ENCODE measurements at places on chromosomes 16 and 17.
A peak's percentile ranks its signal among the peaks of the same experiment; 100 is the strongest.

DNA sequence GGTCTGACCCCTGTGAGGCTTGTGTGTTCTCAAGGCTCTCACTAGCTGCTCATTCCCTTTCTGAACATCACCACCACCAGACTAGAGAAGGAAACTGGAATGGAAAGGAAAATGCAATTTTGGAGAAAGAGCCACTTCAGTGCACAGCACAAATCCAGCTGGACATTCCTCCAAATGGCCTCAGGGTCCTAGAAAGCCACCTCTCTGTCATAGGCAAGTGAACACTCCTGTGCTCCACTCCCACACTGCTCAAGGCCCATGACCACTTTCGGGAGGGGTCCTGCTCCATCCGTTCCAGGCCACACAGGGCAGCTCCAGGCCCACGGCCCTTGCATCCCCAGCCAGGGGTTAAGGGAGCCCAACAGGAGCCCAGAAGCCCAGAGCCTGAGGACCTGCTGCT is 2.6 kb downstream of the LRRC75A start:
- DNase-seq: no peak

DNA sequence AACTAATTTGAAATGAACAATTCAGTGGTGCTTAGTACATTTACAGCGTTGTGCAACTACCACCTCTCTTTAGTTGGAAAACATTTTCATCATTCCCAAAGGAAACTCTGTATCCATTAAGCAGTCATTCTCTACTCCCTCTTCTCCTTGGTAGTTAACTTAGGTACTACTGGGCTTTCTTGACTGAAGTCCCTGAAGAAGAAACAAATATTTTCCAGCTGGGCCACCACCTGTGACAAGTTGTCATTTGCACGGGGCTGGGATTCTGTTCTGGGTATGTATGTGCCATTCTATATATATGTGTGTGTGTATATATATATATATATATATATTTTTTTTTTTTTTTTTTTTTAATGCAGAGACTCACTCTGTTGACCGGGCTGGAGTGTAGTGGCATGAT is 15.4 kb upstream of the RMI2 start:
- no peak for DNase-seq

GRCh38 chr17:69358688-69359596 is 32.0 kb upstream of the ABCA5 start:
- peak; percentile 19 for DNase-seq

DNA sequence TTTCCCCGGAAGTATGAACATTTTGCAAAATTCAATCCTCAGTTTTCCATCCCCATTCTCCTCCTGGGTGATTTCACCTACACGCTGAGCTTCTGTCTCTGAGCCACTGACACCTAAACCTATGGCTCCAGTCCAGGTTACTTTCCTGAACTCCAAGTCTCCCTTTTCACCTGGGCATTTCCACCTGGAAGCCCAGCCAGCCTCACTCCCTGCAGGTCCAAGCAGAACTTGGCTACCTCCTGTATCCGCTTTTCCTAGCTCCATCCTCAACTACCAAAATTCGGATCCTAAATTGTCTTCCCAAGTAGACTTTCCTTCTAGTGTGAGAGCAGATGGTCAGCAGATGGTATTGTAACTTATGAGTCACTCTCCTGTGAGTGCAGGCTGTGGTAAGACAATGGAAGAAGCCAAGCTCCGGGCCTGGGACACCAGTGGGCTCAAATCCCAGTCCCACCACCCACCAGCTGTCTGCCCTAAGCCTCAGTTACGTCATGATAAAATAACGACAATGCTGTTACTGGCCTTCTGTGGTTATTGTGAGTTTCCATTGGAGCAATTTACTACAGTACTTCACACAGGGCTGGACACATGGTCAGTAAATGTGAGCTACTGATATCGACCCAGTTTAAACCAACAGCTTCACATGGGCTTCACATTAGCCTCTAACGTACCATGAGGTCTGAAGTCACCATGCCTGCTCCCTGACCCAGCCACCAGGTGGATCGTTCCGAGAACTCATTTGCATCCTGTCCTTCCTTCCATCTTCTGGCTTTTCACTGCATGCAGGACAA is 33.3 kb downstream of the PECAM1 start:
- no peak for DNase-seq

- DNase-seq: no peak
Observed at GRCh38 chr17:44932096-44932786, 15.3 kb downstream of the KIF18B start.

DNA sequence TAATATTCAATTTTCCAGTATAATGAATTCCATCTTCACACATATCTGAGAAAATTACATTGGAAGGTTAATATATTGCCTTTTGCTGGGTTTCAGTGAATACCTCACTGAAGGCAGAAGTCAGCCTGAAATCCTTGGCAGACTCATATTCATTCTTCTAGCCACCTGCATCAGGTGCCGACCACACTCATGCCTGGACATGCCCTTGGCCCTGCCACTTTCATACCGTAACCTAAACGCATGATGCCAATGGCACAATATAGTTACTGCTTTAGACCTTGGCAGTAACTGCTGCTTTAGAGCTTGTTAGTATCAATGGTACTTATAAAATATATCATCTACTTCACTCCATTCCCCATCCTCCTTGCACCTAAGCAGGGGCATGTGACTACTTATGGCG is 817.6 kb upstream of the CDH8 start:
- DNase-seq: no peak

- no peak for DNase-seq
Observed at GRCh38 chr16:73016488-73016830, 31.5 kb downstream of the ZFHX3 start.

GRCh38 chr17:8503807-8504206 is 68.1 kb downstream of the NDEL1 start:
- peak; percentile 16 for DNase-seq

- DNase-seq: no peak
Observed at GRCh38 chr17:81277946-81278693, 17.0 kb downstream of the SLC38A10 start.

- DNase-seq: no peak
Observed at GRCh38 chr17:63398680-63399079, 47.4 kb downstream of the CYB561 start.

DNA sequence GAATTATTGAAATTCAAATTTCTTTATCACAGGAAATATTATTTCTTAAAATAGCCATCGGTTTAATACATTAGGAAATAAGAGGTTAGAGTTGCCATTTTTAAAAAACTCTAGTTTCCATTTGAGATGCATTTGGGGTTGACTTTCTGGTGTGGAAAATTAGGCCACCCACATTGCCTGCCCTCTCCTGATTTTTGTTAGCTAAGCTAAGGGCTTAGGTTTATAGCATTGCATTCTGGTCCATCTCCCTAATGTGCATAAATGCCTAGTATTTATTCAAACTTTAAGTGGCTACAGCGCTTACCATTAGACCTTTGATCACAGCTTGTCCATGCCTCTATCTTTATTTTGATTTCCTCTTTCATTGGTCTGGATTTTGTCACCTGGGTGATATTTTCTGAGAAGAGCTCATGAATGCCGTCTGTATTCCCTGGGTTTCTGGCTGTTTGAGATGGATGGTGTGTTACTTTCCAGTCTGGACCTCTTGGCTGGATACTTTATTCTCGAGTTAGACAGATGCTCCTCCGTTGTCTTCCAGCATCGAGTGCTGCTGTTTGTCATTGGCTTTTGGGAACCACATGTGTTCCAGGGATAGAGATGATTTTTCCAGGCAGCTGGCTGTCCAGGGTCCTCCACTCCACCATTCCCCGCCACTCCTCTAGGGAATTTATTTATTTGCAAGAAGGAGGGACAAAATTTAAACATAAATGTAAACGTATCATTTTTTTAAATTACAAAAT is 120.3 kb downstream of the KATNIP start:
- no peak for DNase-seq

- DNase-seq: no peak
Observed at GRCh38 chr17:81844327-81844851, 9.5 kb upstream of the PPP1R27 start.

GRCh38 chr17:72613396-72613795 is 479.1 kb downstream of the SLC39A11 start:
- DNase-seq: no peak

GRCh38 chr16:72542102-72542501 is 370.1 kb upstream of the PMFBP1 start:
- DNase-seq: no peak

- no peak for DNase-seq
Observed at GRCh38 chr16:28112908-28113307, 49.4 kb upstream of the GSG1L start.

DNA sequence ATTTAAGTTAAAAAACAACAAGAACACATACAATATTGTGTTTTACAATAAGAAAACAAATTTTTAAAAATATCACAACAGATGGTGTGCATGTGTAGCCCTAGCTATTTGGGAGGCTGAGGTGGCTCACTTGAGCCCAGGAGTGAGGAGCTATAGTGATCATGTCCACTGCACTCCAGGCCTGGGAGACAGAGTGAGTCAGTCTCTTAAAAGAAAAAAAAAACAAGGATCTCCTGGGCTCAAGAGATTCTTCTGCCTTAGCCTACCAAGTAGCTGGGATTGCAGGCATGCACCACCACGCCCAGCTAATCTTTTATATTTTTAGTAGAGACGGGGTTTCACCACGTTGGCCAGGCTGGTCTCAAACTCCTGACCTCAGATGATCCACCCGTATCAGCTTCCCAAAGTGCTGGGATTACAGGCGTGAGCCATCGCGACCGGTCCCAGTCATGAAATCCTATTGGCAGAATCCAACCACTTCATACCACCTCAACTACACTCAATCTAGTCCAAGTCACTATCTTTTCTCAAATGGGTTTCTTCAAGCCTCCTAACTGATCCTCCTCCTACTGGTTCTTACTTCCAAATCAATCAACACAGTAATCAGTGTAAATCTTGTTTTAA is 55.0 kb downstream of the STH start:
- no peak for DNase-seq

- DNase-seq: no peak
Observed at GRCh38 chr17:27585153-27585681, 45.8 kb upstream of the LGALS9 start.

DNA sequence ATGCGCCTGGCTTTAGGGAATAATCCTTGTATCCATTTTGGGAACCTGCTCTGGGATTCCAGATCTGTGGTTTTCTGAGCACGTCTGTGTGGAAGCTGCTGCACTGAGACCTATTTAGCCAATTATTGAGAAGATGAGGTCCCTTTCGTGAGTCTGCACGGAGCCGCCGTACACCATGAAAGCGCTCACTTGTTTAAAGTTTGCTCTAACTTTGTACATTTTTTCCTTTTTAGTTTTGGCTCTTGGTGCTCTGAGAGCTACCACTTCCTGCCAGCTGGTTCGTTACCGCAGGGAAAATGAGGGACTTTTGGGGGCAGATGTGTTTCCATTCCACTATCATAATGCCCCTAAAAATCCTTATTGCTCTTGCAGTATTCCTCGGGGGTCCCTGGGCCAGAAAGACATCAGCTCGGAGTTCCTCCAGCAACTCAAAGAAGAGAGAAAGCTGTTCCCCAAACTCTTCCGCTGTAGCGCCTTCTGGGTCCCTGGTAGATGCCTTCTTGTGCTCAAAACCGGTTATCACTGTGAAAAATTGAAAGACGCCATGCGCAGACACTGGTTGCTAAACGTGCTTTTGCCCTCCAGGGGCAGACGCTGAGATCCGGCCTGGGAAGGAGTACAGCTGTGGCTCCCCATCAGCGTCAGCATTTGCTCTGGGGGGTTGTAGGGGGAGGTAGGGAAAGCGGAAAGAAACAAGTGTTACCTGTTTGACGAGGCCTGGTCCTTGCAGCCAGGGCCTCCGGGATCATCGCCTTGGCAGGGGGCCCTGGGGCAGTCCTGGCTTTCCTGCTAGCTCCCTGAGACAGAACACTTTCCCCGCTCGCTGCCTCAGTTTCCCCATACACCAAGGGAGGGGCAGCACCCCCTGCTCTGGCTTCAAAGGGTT is 238.1 kb downstream of the MRTFB start:
- DNase-seq: no peak

- DNase-seq: peak; percentile 20
Observed at GRCh38 chr17:18960803-18961511, 9.0 kb downstream of the SLC5A10 start.

GRCh38 chr16:21103941-21104860 is 46.4 kb downstream of the DNAH3 start:
- DNase-seq: no peak

DNA sequence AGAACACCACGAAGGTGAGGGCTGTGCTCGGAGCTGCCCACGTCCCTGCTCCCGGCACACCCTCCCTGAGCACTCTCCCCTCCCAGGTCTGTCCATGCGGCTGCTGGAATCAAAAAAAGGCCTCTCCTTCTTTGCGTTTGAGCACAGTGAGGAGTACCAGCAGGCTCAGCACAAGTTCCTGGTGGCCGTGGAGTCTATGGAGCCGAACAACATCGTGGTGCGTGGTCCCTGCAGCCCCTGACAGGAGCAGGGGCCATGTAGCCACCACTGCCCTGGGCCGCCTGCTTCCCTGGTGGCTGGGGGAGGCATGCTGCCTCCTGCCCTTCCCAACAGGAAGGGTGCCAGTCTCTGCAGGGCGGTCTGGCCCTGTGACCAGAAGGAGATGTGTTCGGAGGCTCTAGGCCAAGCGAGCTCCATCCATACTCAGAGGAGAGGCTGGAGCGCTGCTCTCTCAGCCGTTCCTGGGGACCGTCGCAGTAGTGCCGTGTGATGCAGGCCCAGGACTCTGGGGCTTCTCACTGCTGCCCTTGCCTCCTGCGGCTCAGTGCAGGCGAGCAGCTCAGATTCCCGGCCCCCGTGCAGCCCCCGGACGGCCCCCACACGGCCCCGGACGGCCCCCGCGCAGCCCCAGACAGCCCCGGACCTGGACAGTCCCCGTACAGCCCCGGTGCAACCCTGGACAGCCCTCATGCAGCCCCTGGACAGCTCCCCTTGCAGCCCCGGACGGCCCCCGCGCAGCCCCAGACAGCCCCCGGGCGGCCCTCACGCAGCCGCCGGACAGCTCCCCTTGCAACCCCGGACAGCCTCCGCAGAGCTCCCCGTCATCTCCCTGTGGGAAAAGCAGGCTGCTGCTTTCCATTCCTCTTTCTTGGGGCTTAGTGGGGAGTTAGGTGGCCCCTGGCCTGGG is 20.5 kb downstream of the TCF25 start:
- no peak for DNase-seq

GRCh38 chr16:81493755-81494433 is 49.3 kb downstream of the CMIP start:
- DNase-seq: no peak

GRCh38 chr17:45146890-45147580 is 1.2 kb upstream of the HEXIM1 start:
- peak; percentile 83 for DNase-seq

- DNase-seq: no peak
Observed at GRCh38 chr17:58575511-58575910, 61.1 kb upstream of the MTMR4 start.

DNA sequence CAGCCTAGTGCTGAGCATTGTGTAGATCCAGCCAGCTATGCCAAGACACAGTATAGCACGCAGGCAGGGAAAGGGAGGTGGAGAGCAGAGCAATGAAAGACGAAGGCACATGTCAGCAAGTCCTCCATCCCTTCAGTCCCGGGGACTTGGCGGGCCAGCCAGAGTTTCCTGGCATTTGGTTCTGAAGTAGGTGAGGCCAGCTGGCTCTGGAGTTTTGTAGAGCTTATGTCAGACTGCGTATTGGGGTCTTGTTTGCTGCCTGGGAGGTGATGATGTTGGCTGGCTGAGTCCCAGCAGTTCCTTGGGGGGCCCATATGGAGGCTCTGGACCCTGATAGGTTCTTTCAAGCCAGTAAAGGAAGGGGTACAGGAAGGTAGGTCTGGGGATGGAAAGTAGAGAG is 55.7 kb upstream of the AKTIP start:
- DNase-seq: no peak

- DNase-seq: no peak
Observed at GRCh38 chr17:35617505-35617904, 30.4 kb downstream of the AP2B1 start.

Measured in COR-L47 (cell line).